ENCODE measurements at places on chromosomes 7 and 10. TPM values are rescaled to one million over a fixed set of nuclear protein-coding genes. Genes with fewer than 3 reads are reported as not detected.

DNA sequence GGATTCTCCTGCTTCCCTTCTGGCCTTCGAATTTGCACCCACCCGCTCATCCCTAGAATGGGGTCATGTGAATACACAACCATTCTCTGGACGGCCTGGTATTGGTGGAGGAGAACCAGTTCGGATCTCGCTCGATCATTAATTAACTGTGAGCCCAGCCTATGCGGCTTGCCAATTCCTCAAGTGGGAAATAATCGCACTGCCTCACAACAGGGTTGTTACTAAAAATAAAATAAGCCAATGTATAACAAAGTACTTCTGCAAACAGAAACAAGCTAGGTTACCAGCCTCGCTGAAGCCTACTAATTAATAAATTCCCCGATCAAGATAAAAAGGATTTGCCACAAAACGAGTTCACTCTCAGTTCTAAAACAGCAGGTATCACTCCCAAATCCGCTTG, 16.2 kb downstream of the CTBP2 start:
- DNase-seq = no peak

DNA sequence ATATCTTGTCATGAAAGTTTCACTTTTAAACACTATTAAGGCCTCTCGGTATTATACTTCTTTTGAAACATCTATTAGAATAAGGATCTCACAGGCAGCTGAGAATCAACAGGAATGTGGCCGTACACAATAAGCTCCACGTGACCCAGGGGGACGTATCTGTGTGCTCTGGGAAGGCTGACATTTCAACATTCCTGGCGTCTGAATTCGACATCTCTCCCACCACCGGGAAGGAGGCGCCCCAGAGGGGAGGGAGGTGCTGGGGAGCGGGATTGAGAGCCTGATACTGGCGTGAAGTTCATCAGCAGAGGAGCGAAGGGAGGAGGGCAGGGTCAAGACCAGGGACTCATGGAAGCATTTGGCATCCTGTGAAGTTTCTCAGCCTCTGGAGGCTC, 401.3 kb downstream of the DNAJB6 start:
- DNase-seq = no peak

- no peak for DNase-seq
Observed at GRCh38 chr10:133082685-133083421, 4.9 kb upstream of the ADGRA1 start.

DNA sequence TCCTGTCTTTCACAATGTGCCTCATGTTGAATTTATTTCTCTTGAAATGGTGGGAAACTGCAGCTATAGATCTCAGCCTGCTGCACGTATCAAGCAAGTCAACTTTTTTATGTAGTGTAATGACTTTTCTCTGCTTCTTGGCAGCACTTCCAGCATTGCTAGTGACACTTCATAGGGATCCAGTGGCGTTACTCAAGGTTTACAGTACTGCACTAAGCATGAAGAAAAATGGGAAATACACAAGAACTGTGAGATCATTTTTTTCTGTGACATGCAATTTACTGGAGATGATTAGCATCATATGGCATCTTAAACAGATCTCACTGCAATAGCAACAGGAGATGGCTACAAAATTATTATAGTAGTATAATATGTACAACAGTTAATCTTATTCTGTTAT, 90.9 kb downstream of the POLR1F start:
- DNase-seq = no peak

GRCh38 chr7:112512451-112513210, 31.8 kb downstream of the LSMEM1 start:
- DNase-seq = no peak

DNA sequence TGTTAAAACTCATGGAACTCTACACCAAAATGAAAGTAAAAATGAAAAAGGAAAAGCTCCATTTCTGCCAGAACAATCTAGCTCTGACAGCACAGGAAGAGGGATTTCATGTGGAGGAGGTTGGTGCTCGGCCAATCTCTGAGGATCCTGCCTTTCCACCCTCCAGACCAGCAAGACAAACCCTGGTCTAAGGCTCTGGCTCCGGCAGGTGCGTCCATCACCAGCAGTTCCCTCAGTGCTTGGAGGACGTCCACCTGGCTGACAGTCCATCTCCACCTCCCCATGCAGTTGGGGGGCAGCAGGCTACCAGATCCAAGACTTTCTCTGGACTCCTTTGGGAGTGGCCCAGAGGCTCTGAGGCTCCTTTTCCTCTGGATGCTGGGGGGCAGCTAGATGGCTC, 25.0 kb upstream of the LOXL4 start:
- DNase-seq = no peak

DNA sequence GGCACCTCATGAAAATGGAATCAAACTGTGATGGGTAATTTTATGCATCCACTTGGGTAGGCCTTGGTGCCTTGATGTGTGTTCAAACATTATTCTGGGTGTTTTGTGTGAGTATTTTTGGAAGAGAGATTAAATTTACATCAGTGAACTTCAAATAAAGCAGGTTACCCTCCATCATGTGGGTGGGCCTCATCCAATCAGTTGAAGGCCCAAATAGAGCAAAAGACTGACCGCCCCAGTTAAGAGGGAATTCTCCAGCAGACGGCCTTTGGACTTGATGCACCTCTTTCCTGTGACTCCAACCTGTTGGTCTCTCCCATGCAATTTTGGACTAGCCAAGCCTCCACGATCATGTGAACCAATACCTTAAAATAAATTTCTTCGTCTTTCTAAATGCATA, 97.7 kb upstream of the DPP6 start:
- DNase-seq = no peak

DNA sequence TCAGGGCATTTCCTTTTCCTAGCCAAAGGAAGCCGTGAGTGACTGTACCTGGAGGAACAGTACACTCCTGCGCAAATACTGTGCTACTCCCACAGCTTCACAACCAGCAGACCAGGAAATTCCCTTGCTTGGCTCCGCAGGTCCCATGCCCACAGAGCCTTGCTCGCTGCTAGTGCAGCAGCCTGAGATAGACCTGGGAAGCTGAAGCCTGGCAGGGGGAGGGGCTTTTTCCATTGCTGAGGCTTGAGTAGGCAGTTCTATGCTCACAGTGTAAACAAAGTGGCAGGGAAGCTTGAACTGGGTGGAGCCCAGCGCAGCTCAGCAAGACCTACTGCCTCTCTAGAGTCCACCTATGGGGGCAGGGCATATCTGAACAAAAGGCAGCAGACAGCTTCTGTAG, 291.2 kb downstream of the HGF start:
- DNase-seq = no peak

Gene ZPBP
- total RNA-seq = not detected

- peak; percentile 40 for DNase-seq
Observed at GRCh38 chr7:101134399-101134980, 7.6 kb downstream of the SERPINE1 start.

DNA sequence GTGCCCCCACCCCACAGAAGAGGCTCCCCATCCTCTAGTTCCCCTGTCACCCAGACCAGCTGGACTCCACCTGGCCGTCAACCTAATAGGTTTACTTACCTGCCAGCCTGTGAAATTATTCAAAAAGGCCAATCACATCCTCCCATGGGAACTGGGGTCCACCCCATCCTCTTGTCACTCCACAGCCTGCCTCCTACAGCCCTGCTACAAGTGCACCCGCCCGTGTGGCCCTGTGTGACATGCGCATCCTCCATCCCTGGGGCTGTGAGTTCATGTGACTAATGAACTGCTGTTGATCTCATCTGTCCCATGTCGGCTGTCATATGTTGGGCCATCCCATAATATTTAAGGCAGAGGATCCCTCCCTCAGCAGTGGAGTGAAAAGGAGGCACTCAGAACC, 39.4 kb downstream of the AOC1 start:
- DNase-seq = no peak

Gene MALSU1
- 62.6 TPM for total RNA-seq
